CD4-positive, alpha-beta T cell (primary cell): ENCODE measurements at places on chromosomes 3 and 15. TPM values are rescaled to one million over a fixed set of nuclear protein-coding genes. Genes with fewer than 3 reads are reported as not detected.

- DNase-seq = no peak
These were observed 104.2 kb downstream of the ITPR1 start for GRCh38 chr3:4597208-4597985.

DNA sequence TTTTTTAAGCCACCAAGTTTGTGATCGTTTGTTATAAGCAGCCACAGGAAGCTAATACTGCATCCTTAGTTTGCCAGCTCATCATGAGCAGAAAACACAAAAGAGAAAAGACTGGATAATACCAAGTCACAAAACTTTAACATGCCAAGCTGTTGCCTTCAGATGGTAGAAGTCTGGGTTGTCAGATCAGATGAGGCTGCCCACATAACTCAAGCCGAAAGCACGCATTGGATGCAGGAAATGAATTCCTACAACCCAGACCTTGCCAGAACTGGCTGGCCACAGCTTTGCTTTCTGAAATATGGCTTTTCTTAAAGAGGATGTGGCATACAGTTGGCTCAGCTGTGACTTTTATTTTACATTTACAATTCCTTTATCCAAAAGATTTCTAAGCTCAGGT lies 118.3 kb upstream of the NEO1 start:
- no peak for DNase-seq

TOMM70 gene
- total RNA-seq = 21.6 TPM

DNA sequence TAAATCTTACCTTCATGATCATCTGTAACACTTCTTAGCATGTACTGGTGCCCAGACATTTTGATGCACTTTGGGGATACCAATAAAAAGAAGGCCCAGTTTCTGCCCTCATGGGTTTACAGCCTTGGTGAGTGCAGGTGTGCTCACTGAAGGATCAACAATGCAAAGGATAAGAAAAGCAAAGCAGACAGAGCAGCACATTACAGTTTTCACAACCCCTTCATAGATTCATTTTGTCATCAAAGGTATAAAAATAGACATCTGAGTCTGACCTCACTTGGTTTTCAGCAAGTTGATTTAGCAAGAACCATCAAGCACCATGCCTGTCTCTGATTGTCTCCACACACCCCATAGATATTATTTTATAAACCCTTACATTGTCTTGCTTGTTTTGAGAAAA lies 77.6 kb downstream of the BFSP2 start:
- DNase-seq = no peak

- no peak for DNase-seq
These were observed 96.4 kb upstream of the SNRPA1 start for GRCh38 chr15:101391431-101391830.

DNA sequence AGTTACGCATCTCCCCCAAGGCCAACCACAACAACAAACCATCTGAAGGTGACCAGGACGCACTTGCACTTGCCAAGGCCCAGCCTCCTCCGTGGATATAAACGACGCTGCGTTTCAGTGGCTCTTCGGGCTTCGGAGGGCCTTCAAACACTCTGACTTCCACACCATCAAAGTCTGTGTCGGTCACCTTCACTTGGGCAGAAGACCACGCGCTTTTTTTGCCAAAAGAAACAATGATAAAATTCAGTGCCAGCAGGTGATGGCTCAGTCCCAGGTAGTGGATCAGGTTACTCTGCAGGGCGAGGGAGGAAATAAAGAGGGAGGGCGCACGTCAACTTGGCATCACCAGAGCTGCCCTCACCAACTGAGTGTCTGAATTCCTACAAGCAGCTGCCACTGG lies 63.0 kb downstream of the NCEH1 start:
- DNase-seq = no peak

GRCh38 chr3:34676436-34676835 lies 878.0 kb downstream of the PDCD6IP start:
- DNase-seq = no peak

- DNase-seq = no peak
These were observed 316.1 kb upstream of the TPRG1 start for GRCh38 chr3:188855675-188856074.

ABCC5 gene
- 10.8 TPM for total RNA-seq

GNAT1 gene
- 0.28 TPM for total RNA-seq

- DNase-seq = no peak
These were observed 274.4 kb downstream of the PLCL2 start for GRCh38 chr3:17158941-17159682.

DNA sequence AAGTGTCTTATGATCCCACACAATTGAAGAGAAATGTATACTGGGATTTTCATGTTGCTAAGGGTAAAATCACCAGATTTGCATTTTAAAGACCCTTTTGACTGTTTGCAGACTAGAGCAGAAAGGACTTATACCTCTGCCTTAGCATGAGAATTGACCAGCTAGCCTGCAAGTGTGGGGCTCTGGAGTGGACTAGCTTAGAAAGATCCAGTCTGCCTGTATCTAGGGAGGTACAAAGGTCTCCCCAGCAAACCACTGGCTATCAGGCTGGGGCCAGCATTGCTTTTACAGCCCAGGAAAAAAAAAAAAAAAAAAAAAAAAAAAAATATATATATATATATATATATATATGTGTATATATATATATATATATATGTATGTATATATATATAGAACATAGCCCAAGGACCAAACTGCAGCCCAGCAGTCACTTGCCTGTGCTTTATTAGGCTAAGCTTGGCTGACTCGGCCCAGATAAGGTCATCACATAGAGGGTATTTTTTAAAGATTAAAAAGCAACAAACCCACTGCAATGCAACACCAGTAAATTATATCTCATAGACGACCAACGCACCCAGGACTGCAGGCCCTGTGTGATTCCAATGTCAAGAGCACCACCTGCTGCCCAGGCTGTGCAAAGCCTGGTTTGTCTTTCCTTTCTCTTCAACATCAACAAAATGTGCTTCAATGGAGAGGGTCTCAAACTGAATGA lies 63.7 kb downstream of the DCLK3 start:
- DNase-seq = no peak
